IPS DF 19.7 (cell line): ENCODE measurements at places on chromosomes 2 and 18.

DNA sequence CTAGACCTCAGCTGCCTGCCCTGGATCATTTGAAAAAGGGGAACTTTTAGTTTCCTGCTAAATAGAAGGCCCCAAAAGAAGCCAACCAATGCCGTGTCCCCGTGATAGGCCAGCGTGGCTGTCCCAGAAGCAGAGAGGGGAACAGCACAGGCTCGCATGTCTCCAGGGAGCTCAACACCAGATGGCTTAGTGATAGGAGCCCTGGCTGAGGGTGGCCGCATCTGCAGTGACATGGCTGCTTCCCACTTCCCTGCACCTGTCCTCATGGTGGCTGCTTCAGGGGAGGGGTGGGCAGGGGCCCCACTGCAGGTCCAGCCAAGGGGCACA, 79.6 kb downstream of the MBP start:
- DNase-seq = no peak

DNA sequence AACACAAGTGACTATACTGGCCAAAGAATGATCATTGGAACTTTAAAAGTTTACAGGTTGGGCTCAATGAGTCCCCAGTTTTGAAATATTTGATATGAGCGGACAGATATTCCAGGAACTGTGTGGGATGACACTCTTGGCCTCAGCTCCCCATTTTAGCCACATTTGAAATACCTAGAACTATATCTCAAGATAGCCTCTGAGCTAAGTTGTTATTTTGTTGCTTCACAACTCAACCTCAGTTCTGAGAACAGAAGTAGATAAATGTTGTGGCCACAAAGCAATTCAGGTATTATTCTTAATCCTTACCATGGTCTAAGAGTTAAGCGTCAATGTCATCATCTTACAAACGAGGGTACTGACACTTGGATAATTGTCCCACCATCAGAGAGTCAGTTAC, 172.2 kb upstream of the SETBP1 start:
- DNase-seq = no peak

DNA sequence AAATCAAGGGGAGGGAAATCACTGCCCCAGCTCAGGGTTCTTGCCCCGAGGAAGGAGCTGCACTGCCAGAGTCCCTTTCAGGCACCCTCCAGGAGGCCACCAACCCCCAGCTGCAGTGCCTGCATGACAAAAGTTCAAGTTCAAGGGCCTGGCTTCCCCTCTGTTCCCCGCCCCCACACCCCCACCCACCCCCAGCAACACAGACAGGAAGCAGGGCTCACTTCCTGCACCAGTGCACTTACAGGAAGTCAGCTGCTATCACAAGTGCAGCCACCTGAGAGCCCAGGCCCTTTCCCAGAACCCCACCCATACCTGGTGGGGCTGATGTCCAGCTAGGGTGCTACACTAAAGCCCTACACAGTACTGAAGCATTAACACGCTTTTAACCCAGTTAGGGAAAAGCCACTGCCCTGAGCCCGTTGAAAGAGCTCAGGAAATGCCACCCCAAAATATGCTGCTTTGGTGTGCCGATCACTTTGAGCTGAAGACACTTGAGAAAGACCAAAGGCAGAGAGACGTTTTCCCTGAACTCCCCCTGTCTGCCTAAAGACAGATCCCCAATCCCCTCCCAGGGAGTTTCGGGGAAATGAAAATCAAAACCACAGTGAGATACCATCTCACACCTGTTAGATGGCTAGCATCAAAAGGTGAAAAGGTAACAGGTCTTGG, 109.9 kb upstream of the CAB39 start:
- no peak for DNase-seq

DNA sequence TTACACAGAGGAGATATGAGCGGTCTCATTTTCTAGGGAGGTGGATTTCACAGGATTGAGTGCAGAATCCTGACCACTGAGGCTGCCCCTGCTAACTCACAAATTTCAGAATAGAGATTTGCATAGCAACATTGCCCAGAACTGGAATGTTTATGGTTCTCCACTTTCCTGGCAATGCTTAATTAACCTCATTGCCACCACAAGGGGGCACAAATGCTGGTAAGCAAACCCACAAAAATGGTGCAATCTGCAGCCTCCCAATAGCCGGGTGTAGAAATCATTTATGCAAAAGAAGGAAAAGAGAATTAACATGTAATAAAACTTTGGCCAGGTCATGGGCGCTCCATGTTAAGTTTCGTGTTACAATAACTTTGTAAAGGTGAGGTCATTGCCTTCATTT, 112.4 kb downstream of the CYRIA start:
- peak; percentile 3 for DNase-seq

- DNase-seq = no peak
These were observed 144.7 kb downstream of the GLI2 start for GRCh38 chr2:120880381-120880780.

DNA sequence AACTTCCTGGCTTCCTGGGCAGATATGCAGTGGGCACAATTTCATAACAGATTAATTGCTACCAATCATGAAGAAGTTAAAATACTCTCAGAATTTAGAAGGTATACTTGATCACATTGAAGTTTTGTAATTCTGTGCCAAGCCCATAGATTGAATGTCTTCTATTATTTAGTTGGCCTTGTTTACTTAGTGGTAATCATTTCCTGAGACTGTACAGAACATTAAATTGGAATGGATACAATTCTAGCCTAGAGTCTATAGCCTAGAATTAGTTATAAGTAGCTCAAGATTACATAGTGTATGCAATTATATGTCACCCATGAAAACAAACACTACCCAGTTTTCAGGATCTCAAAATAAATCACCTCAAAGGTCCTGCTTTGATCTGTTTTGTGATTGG, 615.8 kb downstream of the XIRP2 start:
- no peak for DNase-seq

DNA sequence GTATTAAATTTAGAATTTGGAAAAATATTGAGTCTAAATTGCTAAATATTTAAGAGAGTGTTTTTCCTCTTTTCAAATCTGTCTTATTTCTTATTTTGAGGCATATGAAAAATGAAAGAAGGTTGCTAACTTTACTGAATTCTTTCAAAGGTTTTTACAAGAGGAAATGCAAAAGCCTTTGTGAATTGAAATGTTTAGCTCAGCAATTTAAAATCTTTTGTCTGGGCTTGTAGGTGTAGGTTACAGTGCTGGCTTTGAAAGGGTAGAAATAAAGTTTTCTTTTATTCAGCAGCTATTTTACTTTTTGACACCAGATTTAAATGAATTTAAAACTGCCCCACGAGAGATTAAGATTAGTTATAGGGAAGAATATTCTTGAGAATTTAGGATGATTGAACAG, 192.0 kb downstream of the CDH7 start:
- DNase-seq = no peak

- no peak for DNase-seq
These were observed 11.1 kb downstream of the SLC9A2 start for GRCh38 chr2:102630458-102630857.

DNA sequence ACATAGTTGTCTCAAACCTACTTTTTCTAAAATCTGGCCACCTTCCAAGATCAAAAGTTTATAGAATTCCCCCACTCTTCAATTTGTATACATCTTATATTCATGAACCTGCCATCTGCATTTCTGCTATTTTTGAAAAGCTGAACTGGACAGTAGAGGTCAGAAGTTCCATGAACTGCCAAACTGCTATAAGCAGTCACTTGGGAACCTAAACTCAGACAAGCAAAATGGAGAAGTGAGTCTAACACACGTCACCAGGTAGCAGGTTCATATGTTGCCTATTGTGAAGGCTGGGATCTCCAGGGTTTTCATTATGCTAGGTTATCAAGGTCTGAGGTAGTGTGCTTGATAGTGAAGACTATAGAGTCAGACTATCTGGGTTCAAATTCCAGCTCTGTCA, 2.0 kb upstream of the MYO1B start:
- DNase-seq = no peak

- no peak for DNase-seq
These were observed 11.1 kb downstream of the SERPINB8 start for GRCh38 chr18:63980896-63981460.

GRCh38 chr2:241991299-241991698, 121.8 kb downstream of the RTP5 start:
- no peak for DNase-seq

DNA sequence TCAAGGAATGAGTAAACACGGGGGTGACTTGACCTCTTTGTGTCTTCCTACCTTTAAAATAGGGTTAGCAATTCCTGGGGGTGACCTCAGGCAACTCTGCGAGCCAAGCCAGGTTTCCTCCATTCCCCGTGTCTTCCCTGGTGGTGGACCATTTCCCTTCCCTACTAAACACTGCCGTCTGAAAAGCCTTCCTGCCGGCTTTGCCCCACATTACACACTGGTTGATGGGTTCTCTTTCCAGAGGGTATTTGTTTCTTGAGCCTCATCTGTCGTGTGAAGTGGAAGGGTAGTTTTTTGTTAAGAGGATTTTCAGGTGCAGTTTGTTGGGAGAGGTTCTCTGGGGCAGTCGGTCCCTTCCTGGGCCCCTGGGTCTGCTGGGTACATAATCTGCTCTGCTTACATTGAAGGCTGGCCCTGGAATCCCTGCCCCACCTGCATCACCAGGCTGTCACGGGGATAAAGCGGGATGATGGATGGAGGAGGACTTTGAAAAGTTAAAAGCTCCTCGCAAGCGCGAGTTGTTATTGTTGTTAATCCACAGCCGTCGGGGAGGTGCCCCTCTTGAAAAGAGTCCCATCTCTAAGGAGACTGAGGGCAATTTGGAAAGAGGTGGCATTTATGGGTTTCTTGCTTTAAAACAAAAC, 175.4 kb upstream of the SPRED2 start:
- DNase-seq = no peak

GRCh38 chr2:97763176-97763845, 49.9 kb downstream of the ZAP70 start:
- no peak for DNase-seq

- DNase-seq = no peak
These were observed 629.1 kb downstream of the LRP1B start for GRCh38 chr2:141501752-141502151.

- DNase-seq = no peak
These were observed 362.3 kb downstream of the FBXO15 start for GRCh38 chr18:73785300-73785699.

- DNase-seq = no peak
These were observed 28.0 kb upstream of the SETBP1 start for GRCh38 chr18:44652722-44653121.

- DNase-seq = no peak
These were observed 1.1 kb upstream of the ZSCAN30 start for GRCh38 chr18:35291166-35291565.

GRCh38 chr2:208015475-208015874, 9.9 kb downstream of the PLEKHM3 start:
- no peak for DNase-seq

GRCh38 chr2:172704072-172704936, 31.3 kb upstream of the RAPGEF4 start:
- no peak for DNase-seq

- peak; percentile 38 for DNase-seq
These were observed 128.0 kb upstream of the GYPC start for GRCh38 chr2:126527836-126528490.

- DNase-seq = no peak
These were observed 58.2 kb downstream of the PMAIP1 start for GRCh38 chr18:59957957-59958356.

- DNase-seq = no peak
These were observed 849.0 kb downstream of the RNF144A start for GRCh38 chr2:7766088-7766722.

DNA sequence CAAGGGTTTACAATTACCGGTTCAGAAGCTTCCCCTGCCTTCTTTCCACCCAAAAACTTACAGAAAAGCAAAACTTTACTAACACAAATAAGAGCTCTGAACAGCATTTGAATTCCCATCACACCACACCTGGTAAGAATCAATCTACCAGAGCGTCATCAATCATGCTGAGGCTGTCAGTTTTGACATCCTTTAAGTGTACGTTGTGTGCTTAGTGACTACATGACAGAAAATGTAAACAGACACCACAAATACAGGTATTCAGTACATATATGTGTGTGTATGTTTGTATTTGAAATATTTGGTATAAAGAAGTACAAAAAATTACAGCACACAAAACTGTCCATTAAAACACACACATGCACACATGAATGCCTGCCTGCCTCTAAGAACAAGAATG, 523.5 kb downstream of the TMEM182 start:
- no peak for DNase-seq

DNA sequence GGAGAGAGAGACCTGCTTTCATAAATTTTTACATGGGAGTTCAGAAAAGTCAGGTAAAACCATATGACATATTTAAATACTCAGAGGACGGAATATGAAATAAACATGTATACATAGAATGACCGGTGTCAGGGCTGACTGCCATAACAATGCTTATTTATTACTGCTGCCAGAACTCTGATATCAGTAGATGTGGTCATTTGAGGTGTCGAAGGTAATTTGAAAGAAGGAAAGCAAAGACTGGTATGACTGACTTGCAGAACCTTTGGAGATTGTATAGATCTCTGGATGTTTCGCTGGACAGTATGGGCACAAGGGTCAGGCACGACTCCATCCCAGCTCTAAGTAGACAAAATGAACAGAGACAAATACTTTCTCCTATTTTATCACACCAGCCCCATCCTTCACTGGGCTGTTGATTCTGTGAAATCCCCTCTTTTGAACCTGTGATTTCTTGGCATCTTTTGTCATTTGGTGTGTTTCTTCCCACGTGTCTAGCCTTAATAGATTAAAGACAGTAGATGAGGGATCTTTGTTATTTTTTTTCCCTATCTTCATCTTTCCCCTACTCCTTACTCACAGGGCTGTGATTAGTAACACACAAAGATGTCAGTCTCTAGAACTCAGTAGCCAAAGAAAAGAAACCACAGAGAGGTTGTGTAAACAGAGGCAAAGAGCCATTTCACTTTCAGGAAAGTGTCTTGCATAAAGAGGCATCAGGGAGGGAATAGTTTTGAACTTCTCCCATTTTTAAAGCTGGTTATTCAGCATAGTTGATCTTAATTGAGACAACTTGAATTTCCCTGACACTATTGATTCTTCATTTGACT, 61.6 kb downstream of the ICOS start:
- no peak for DNase-seq

GRCh38 chr2:160381425-160381951, 112.1 kb downstream of the RBMS1 start:
- no peak for DNase-seq

- no peak for DNase-seq
These were observed 63.7 kb downstream of the COL4A3 start for GRCh38 chr2:227228061-227228667.

DNA sequence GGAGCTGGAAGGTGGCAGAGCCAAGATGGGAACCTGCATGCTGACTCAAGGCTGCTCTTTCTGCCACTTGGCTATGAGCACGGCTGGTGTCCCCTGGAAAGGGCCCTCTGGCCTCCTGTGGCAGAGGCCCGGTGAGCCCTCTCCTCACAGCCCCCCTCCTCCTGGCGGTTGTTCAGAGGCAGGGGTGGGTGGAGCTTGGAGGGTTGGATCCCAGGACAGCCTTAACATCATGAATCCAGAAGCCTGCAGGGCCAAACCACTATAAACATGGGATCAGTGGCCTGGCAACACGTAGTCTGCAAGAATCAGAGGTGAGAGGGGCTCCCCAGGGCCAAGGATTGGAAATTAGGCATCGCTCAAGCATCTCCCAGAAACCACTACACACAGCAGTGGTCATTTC, 48.5 kb upstream of the LOXHD1 start:
- DNase-seq = no peak

- no peak for DNase-seq
These were observed 102.6 kb downstream of the MYO5B start for GRCh38 chr18:50092245-50092805.

GRCh38 chr2:29611261-29611660, 310.1 kb downstream of the ALK start:
- no peak for DNase-seq
